ENCODE measurements at places on chromosomes 2 and 18.

DNA sequence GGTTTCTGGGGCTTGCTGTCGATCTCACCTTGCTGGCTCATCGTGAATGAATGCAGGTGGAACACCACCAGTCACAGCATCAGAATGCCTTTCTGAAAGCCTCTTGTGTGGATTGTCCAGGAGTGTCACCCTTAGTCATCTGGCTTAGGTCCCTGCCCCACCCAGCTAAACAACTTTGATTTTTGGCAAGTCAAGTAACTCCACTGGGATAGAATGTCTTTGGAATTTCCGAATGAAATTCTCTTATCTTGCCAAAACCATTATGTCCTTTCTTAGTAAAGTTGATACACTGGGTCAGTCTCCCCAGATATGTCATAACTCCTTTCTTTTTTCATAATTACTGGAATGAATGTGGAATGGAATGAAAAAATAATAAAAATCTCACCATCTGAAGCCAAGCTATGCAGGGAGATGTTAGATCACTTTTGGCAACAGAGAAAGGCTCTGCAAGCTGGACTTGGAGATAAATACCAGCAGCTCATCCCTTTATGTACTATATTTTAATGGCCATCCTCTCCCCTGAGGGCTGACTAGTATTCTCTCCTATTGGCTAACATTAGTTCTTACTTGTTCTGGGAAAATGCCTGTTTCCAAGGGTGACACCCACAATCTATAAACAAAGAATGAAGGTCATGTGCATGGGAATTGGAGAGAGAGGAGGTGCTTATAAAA, 35.4 kb downstream of the INSIG2 start:
- DNase-seq: no peak

DNA sequence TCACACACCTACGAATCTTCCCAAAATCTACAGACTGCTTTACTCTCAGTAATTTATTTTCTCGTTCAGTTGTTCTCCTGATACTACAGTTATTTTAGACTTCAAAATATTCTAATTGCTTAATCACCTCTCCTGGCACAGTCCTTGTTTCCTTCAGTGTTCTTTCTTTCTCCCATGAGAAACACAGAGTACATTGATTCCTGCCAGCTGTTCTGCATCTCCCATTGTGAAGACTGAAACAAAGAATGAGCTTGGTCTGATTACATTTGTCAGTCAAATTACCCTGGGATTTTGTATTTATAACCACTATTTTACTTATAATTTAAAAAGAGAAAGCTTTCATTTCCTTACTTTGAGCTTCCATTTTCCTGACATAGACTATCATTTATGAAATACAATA, 63.9 kb upstream of the TANK start:
- no peak for DNase-seq

DNA sequence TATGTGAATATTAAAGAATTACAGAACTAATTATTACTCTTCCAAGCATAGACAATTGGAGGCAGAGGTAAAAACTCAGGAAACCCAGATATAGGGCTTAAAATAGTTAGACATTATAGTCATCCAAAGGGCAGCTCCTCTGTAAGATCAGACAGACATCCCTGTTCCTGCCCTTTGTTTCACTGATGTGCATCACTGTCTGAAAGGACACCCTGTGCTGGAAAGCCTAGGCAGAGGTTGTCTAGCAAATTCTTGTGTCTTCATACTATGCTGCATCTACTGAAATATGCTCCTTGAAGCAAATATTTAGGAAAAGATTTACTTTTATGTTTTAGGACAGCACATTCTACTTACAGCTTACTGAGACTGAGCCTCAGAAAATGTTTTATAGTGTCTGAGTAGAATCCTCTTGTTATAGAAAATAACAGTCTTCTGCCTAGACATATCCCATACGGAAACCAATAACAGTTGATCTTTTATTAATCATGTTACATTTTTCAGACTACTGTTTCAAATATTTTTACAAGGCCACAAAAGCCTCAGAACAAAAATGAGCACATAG, 977.3 kb upstream of the CDH2 start:
- DNase-seq: no peak

DNA sequence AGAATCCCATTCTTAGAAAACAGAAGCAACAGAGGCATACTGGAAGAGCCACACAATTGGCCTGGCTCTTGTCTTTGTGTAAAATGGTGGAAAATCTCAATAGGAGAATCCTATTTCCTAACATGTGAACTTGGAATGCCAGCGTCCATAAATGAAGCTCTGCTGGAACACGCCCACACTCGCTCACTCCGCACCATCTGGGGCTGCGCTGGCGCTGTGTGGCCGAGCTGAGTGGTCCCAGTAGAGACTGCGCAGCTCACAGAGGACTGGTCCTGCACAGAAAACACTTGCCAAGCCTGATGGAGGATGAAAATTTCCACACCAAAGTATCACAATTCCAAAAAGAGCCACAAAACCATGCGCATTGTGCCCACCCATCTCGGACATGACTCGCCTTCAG, 56.2 kb downstream of the PXDN start:
- DNase-seq: no peak

DNA sequence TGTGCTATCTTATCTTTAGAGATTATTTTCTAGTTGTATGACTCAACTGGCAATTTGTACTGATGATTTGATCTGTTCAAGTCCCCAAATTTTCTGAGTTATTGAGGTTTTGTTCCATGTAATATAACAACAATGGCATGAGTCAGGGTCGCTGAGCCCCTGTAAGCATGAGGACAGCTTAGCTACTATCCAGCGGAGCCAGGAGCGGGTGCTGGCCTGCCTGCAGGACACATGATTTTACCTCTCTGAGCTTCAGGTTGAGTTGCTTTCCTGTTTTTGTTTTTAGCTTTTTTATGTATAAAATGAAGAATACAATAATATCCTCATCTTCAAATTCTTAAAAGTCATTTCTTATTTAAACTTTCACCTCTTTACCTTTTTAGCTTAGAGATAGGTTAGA, 561.1 kb downstream of the CNTNAP5 start:
- DNase-seq: no peak

DNA sequence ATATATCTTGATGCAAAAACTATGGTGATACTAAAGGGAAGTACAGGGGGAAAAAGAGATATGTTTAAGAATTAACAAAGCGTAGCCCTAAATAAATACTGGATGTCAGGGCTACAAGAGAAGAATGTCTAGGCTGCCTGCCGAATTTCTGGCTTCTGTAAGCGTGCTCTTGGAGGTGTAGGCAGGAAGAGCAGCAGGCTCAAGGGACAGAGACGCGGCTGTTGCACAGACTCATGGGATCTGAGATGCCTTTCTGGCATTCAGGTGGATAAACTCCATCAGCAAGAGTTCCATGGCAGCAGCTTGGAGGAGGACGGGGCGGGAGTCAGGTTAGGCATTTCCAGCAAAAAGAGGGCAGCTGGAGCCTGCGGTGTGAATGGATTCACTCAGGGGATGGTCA, 123.2 kb upstream of the TWIST2 start:
- no peak for DNase-seq

- DNase-seq: no peak
Observed at GRCh38 chr2:234137400-234138014, 87.0 kb downstream of the SPP2 start.

DNA sequence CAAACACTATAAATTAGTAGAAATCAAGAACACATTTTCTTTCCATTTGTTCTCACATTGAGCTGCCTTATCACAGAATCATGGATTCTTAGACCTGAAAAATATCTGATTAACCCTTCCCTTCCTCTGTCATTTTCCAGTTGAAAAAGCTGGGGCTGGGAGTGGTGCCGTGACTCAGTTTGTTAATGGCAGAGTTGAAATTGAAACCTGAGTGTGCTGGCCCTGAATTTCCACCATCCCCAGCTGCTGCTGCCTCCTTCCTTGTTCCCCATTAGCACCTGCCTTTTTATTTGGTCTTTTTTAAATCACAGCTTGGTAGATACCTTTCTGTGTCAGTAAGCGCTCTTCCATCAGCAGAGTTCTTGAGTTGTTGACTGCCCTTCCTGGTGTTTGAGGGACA, 10.6 kb downstream of the FARP2 start:
- DNase-seq: no peak

DNA sequence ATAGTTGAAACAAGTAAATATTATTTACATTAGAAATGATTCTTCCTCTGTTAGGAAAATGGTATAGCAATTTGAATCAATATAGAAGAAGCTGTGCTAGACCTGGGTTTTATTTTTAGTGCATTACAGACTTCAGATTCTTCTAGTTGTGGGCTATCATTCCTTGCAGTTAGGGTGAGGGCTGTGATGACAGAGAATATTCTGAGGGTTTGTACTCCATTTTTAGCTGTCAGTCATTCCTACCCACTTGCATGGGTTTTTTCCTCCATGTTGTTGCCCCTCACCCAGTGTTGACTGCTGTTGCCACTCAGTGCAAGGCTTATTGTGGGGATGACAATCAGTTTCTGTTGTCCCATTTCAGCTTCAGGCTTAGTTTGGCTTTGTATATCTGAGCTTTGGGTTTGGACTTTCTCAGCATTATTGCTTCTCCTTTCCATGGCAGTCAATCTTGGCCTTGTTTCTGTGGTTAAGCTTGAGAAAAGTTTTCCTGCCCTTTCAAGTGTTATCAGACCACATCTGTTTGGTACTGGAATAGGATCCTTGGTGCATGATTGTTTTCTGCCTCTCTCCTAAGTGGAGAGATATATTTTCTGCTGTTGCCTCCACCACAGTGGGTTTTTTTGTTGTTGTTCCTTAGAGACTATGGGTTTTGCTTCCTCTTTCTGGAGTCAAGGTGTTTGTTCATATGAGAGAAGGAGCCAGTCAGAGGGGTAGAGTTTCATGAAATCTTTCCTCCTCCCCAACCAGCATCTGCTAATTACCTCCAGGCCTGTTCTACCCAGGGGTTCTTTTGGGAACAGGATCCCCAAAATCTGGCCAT, 312.7 kb upstream of the CWC22 start:
- DNase-seq: no peak

- DNase-seq: no peak
Observed at GRCh38 chr2:57809230-57809629, 237.4 kb upstream of the VRK2 start.

DNA sequence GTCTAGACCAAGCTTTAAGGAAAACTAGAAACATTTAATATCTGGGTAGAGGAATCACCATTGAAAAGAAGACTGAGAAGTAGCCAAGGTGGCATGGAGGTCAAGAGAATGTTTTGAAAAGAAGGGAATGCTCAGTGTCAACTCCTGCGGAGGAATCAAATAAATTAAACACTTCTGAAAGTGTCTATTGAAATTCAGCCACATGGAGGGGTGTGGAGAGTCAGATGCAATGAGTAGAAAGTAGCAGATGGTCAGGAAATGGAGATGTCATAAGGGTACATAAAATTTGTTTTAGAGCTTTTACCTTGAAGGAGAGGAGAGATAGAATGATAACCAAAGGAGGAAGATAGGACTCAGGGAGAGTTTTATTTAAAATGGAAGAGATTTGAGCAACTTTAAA, 35.1 kb downstream of the NLRC4 start:
- no peak for DNase-seq

DNA sequence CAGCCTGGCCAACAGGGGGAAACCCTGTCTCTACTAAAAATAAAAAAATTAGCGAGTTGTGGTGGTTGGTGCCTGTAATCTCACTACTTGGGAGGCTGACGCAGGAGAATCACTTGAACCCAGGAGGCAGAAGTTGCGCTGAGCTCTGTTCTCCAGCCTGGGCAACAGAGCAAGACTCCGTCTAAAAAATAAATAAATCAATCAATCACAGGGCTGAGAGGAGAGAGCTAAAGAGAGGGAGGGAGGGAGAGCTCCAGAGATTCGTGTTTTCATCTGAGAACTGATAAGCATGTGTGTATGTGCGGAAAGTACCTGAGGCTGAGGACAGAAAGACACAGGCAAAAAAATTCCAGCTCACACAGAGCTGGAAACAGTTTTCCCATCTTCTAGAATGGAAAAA, 37.2 kb upstream of the DYNC2LI1 start:
- no peak for DNase-seq

DNA sequence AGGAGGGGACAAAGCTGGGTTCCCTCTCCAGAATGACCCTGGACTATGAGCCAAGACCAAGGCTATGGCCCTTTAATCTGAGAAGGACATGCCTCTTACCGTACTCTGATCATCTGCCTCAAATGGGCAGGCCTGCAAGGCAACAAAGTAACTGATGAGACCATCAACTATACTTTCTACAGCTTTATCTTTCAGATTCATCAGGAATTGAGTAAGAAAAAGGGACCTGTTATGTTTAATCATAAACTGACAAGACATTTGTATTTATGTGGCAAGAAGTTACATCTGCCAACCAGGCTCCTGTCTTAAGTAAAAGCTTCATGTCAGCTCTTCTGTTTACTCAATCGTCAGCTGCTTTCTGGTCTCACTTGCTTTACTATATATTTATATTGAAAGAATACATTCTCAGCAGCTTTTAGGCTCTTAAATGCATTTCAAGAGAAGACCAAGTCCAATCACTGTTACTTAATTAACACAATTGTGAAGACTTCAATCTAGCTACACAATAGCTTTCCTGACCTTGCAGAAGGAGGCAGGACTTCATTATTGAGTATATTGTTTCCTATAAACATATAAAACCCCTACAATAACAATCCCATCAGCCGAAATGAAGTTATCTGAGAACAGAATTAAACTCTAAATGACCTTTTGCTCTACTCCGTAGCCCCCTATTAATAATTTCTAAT, 163.8 kb downstream of the ETAA1 start:
- DNase-seq: no peak

GRCh38 chr2:138058427-138058826, 94.2 kb downstream of the HNMT start:
- DNase-seq: no peak

Measured in T-helper 2 cell (primary cell).